Hypothalamus (tissue), 51 donors: ENCODE measurements at places on chromosomes 16 and 17.

DNA sequence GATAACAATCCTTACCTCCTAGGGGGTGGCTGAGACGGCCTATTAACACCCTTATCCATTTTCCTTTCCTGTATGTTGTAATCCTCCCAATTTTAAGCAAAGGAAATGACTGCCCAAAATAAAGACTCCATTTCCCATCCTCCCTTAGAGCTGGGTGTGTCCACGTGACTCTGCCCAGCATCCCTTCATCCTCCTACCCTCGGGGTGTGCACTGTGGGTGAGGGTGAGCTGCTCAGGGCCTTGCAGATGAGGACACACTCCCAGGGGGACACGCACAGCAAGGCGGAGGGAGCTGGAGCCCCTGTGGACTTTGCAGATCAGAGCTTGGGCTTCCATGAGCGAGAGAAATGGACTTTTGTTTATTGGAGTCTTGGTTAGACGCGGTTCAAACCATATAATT is 186.8 kb downstream of the IRF8 start:
- DNase-seq, result no peak

- DNase-seq, result no peak
Measured at GRCh38 chr16:66933776-66934137, 445 bp downstream of the CIAO2B start.

DNA sequence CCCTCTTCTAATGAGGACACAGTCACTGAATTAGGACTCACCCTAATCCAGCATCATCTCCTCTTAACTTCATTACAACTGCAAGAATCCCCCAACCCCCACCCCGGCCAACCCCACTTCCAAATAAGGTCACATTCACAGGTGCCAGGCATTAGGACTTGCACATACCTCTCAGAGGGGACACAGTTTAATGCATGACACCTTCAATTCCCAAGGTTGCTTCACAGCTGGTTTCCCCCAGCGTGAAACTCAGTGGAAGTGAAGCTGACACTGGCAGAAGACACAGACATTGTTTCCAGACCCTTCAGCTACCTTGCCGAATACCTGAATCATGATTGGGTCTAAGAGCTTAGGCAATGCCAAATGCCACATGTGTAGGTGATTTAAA is 217.0 kb upstream of the DYNLRB2 start:
- DNase-seq, result no peak

- peak; percentile 58 for DNase-seq
Measured at GRCh38 chr17:17812211-17813054, 24.4 kb downstream of the SREBF1 start.

DNA sequence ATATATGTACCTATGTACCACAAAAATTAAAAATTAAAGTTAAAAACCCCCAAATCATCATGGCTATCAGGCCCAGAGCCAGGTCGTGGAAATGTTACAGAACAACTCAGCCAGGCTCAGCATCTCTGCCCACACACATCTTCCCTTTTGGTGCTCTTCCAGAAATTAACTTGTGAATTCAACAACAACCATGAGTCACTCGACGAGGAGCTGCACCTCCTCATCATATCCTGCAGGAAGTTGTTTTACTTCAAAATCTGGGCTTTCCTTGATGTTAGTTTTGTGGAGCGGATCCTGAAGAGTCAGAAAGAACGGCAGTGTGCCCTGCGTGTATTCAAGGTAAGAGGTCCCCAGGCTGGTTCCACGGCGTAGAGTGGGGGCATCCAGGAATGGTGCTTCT is 10.6 kb downstream of the FBXO39 start:
- no peak for DNase-seq

DNA sequence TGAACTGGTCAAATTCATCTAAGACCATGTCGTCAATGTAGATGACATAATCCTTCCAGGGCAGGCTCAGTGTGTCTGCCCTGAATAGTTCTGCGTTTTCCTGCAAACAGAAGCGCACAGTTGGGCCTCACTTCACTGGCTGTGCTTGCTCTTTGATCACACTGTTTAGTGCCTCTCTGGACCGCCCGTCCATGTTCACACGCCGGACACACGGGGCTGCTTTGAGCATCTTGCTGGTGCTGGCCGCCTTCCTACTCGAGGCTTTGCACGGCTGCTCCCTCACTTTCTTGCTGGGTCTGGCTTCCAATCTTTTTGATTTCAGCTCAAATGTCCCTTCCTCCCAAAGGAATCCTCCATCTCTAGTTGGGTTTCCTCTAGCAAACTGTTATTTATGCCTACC is 37.4 kb downstream of the DNAH17 start:
- DNase-seq, result no peak

DNA sequence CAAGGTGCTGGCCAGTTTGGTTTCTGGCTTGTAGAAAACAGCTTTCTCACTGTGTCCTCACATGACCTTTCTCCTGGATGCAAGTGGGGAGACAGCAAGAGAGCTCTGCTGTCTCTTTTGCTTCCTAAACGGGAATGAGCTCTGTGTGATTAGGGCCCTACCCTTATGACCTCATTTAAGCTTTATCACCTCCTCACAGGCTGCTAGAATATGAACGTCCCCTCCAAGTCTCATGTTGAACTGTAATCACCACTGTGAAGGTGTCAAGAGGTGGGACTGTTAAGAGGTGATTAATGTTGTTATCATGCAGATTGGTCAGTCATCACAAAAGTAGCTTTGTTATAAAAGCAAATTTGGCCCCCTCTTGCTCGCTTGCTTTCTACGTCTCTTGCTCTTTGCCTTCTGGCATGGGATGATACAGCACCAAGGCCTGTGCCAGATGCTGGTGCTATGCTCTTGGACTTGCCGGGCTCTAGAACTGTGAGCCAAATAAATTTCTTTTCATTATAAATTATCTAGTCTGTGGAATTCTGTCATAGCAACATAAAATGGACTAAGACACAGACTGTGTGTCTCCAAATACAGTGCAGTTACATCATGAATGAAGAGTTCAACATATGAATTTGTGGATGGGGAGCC is 14.8 kb upstream of the POLR3E start:
- DNase-seq, result no peak

GRCh38 chr17:81635973-81636504 is 873 bp downstream of the NPLOC4 start:
- DNase-seq, result no peak

GRCh38 chr17:17783825-17784656 is 52.7 kb downstream of the SREBF1 start:
- peak; percentile 81 for DNase-seq

GRCh38 chr16:49639739-49640431 is 216.0 kb downstream of the ZNF423 start:
- DNase-seq, result no peak

GRCh38 chr17:44992242-44992939 is 24.3 kb upstream of the C1QL1 start:
- DNase-seq, result no peak

DNA sequence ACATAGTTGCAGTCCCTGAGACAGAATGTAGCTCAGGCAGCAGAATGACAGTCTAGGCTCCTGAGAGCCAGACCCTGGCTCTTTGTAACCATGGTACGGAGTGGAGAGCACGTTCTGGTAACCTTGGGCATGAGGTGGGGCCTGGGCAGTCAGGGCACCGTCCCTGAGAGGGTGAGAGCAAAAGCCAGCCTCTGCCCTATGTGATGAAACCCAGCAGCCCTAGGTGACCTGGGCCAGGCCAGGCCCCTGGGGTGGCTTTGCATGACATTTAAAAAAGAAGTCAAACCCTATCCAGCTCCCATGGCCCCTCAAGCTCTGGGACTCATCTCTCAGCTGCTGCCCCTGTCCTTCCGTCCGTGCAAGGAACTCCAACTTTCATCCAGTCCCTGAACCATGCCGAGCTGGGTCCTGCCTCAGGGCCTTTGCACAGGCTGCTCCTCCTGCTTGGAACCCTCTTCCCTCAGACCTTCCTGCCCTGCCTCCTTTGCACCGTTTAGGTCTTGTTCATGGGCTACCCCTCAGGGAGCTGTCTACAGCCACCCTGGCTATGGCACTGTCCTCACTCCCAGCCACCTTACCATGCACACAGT is 188.6 kb downstream of the NTN1 start:
- no peak for DNase-seq
